Left lung (tissue), 14 donors: ENCODE measurements at places on chromosomes 4 and X. TPM values are rescaled to one million over a fixed set of nuclear protein-coding genes. Genes with fewer than 3 reads are reported as not detected.
A peak's percentile ranks its signal among the peaks of the same experiment; 100 is the strongest.

- H3K4me1 ChIP-seq: no peaks in the 10 kb centered on the region
- no peak overlapping the region for H3K4me3 ChIP-seq
- H3K36me3 ChIP-seq: no peaks in the 10 kb centered on the region
- H3K27ac ChIP-seq: no peak overlapping the region
- no peak for DNase-seq
These were observed 209.8 kb upstream of the MAGEB18 start for GRCh38 chrX:25928316-25928715.

DNA sequence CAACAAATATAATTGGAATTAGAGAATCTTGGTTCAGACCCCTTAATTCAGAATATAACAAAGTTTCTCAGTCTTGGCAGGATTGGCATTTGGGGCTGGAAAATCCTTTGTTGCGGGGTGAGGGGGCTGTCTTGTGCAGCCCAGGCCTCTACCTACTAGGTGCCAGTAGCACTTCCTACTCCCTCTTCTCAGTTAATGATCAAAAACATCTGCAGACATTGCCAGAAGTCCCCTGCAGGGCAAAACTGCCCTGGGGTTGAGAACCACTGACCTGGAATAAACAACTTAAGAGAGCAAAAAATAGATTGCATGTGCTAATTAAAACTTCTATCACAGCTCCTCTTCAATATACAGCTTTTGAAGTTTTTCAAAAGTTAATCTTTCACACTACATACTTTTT, 36.7 kb upstream of the CXorf38 start:
- H3K27me3 ChIP-seq: no peaks in the 10 kb centered on the region
- no peak overlapping the region for H3K4me3 ChIP-seq
- DNase-seq: no peak
- H3K36me3 ChIP-seq: peaks cover 54% of the 10 kb centered on the region

Gene WDR19
- total RNA-seq: 34.2 TPM

GRCh38 chrX:103781062-103781402, 4.4 kb downstream of the PLP1 start:
- no peak for DNase-seq
- H3K4me3 ChIP-seq: no peak overlapping the region
- no peaks in the 10 kb centered on the region for H3K27me3 ChIP-seq
- no peaks in the 10 kb centered on the region for H3K4me1 ChIP-seq
- no peak overlapping the region for H3K27ac ChIP-seq
- H3K36me3 ChIP-seq: no peaks in the 10 kb centered on the region

GRCh38 chrX:108426262-108426661, 12.0 kb downstream of the COL4A6 start:
- DNase-seq: no peak
- no peak overlapping the region for H3K4me3 ChIP-seq
- H3K4me1 ChIP-seq: no peaks in the 10 kb centered on the region
- H3K36me3 ChIP-seq: no peaks in the 10 kb centered on the region
- H3K27me3 ChIP-seq: peaks cover 6% of the 10 kb centered on the region

DNA sequence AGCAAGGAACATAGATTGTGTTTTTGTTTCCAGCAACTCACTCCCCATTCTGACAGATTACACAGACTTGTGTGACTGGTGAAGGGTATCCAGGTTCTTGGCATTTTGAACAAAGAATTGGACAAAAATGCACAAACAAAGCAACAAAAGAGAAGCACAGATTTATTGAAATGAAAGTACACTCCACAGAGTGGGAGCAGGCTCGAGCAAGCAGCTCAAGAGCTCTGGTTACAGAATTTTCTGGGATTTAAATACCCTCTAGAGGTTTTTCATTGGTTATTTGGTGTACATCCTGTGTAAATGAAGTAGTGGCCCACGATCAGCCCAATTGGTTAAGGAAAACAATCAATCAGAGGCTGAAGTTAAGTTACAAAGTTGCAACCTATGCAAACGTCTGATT, 155.0 kb upstream of the JADE1 start:
- peaks cover 6% of the 10 kb centered on the region for H3K4me1 ChIP-seq
- no peak overlapping the region for H3K27ac ChIP-seq
- no peaks in the 10 kb centered on the region for H3K36me3 ChIP-seq
- DNase-seq: no peak
- H3K27me3 ChIP-seq: no peaks in the 10 kb centered on the region
- H3K4me3 ChIP-seq: no peak overlapping the region

Gene CENPVL3
- not detected for total RNA-seq

DNA sequence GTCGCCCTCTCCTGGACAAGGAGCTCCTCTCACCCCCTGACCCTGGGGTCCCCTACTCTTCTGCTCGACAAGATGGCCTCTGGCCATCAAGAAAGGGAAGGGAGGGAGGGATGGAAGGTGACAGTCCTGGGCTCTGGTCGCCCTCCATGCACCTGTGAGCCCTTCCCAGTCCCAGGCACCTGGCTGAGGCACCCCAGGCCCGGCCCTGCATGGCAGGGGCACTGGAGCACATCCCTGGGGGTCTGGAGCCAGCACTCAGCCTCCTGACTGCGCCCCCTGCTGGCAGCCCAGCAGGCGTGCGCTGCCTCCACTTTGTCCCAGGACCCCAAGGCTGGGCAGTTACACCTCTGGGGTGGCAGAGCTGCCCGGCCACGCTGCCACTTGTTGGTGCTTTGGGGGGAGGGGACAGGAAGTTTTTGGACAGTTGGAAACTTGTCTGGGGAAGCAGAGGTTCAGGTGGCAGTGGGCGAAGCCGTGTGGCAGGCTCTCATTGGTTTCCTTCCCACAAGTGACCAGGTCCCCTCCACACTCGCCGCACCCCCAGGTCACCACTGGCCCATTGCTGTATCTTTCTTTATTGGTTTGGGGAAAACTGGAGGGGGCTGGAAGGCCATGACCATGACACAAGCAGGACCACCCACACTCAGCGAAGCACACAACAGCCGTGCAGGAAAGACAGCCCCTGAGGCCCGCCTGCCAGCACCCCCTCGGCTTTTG, 4.3 kb downstream of the PNCK start:
- no peaks in the 10 kb centered on the region for H3K4me1 ChIP-seq
- no peak overlapping the region for H3K27ac ChIP-seq
- H3K27me3 ChIP-seq: peaks cover 5% of the 10 kb centered on the region
- no peaks in the 10 kb centered on the region for H3K36me3 ChIP-seq

Gene SPANXN4
- not detected for total RNA-seq

DNA sequence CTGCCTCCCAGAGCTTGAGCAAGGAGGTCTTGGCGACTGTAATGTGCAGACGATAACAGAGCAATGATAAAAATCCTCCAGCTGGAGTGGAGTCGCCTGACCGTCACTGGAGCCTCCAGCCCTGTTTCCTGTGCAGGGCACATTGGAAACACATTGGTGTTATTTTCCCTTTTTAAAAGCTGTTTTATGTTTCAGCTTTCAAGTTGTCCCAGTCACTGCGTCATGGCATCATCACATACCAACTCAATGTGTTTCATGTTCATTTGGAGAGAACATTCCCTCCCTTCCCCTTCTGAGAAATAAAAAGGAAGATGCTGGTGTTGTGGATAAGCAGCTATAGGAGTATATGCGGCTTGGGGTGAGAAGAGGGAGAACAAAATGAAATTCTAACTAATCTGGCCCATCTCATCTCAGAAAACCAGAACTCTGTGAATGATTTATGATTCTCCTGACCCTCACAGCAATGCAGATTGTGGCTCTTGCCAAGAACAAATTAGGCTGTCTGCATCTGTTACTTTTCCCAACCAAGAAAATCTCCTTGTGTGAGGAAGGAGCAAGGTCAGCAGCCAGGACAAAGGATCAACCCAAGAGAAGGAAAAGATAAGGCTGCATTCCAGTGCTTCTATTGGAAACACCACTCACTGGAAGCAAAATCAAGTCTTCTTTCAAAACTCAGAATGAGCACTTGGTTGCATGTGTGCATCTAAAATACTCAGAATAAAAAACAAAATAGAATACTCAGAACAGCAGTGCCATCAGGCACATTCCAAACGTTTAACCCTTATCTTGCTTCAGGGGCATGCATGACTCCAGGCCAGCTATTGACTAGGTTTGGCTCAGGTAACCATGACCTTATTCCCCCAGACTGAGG, 134.4 kb downstream of the RASL11B start:
- DNase-seq: peak; percentile 47
- no peaks in the 10 kb centered on the region for H3K4me1 ChIP-seq
- H3K4me3 ChIP-seq: no peak overlapping the region
- no peaks in the 10 kb centered on the region for H3K27me3 ChIP-seq

GRCh38 chr4:110475881-110476818, at the start of gene ENPEP:
ENPEP (plus strand) TSS chr4:110476155; CDS start chr4:110476415, 260 bp downstream.
- H3K36me3 ChIP-seq: no peaks in the 10 kb centered on the region
- no peaks in the 10 kb centered on the region for H3K4me1 ChIP-seq
- DNase-seq: peak; percentile 43

GRCh38 chr4:10722957-10723356, 38.4 kb upstream of the CLNK start:
- no peak overlapping the region for H3K4me3 ChIP-seq
- H3K27me3 ChIP-seq: no peaks in the 10 kb centered on the region
- H3K4me1 ChIP-seq: no peaks in the 10 kb centered on the region
- DNase-seq: no peak
- H3K36me3 ChIP-seq: no peaks in the 10 kb centered on the region

DNA sequence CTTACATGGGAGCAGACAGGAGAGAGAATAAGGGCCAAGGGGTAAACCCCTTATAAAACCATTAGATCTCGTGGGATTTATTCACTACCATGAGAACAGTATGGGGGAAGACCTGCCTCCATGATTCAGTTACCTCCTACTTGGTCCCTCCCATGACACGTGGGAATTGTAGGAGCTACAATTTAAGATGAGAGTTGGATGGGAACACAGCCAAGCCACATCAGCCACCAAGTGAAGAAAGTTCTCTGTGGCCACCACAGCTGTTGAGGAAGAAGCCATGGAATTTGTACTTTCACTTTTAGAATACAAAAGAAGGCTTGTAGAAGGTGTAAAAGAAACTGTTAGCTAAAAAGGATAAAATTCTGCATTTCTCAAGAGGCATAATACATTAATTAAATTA, 67.0 kb upstream of the CXorf51A start:
- no peaks in the 10 kb centered on the region for H3K27me3 ChIP-seq
- no peak for DNase-seq
- no peaks in the 10 kb centered on the region for H3K4me1 ChIP-seq
- no peak overlapping the region for H3K27ac ChIP-seq

GRCh38 chrX:129749069-129749468, 10.3 kb downstream of the XPNPEP2 start:
- H3K27me3 ChIP-seq: no peaks in the 10 kb centered on the region
- no peak overlapping the region for H3K4me3 ChIP-seq
- no peak overlapping the region for H3K27ac ChIP-seq
- H3K4me1 ChIP-seq: no peaks in the 10 kb centered on the region
- DNase-seq: no peak

DNA sequence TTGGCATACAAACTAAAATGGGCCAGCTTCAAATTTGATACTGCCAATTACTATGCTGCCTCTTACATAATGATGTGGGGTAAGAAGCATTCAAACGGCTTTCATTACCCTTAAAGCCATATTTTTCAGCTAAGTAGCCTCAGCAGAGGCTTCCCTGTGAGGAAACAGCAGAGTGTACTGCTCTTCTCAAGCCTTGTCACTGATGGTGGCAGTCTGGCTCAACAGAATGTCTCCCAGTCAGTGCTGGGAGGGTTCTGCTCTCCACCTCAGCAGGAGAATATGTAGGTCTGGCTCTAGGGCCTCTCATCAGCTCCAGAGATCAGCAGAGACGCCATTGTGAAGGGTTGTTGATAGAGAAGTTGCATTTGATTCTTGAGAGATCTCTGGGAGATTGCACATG, 44.6 kb upstream of the MBNL3 start:
- H3K27ac ChIP-seq: no peak overlapping the region
- H3K4me3 ChIP-seq: no peak overlapping the region
- H3K27me3 ChIP-seq: peaks cover 7% of the 10 kb centered on the region
- no peaks in the 10 kb centered on the region for H3K36me3 ChIP-seq
- no peaks in the 10 kb centered on the region for H3K4me1 ChIP-seq

GRCh38 chr4:18077808-18078207, 56.3 kb upstream of the LCORL start:
- H3K27ac ChIP-seq: no peak overlapping the region
- no peak for DNase-seq
- no peaks in the 10 kb centered on the region for H3K27me3 ChIP-seq
- no peaks in the 10 kb centered on the region for H3K36me3 ChIP-seq
- no peak overlapping the region for H3K4me3 ChIP-seq
- H3K4me1 ChIP-seq: no peaks in the 10 kb centered on the region

DNA sequence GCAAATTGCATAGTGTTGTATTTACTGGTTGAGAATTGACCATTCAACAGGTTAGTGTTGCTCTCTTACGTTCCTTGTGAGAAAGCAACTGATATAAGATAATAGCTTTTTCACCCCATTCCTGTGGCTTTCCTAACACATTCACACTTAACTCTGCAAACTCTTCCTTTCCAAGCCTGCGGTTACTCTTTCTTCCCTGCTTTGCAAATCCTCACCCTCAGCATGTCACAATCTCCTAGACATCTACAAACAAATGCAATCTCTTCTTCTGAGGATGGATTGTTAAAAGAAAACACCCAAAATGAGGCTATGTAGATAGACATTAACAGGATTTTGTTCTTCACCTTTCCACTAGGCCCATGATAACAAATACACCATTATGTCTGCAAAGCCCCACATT, 771.7 kb upstream of the PCDH7 start:
- H3K4me1 ChIP-seq: no peaks in the 10 kb centered on the region
- no peaks in the 10 kb centered on the region for H3K36me3 ChIP-seq
- no peaks in the 10 kb centered on the region for H3K27me3 ChIP-seq
- H3K27ac ChIP-seq: no peak overlapping the region
